ENCODE measurements at places on chromosomes 16 and 17. TPM values are rescaled to one million over a fixed set of nuclear protein-coding genes. Genes with fewer than 3 reads are reported as not detected.

The SLC5A10 gene
- not detected for total RNA-seq

DNA sequence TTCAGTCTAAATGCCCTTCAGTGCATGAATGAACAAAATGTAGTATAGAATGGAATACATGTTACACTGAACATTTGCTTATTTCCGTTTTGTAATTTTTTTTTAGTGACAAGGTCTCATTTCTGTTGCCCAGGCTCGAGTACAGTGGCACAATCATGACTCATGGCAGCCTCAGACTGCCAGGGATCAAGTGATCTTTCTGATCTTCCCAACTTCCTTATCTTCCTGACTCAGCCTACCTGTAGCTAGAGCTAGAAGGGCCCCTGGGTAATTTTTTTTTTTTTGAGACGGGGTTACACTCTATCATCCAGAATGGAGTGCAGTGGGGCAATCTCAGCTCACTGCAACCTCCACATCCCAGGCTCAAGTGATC, 7.3 kb upstream of the SLX4 start:
- H3K36me3 ChIP-seq, result peaks cover 1% of the 10 kb centered on the region
- H3K27ac ChIP-seq, result no peak overlapping the region
- no peak overlapping the region for H3K4me3 ChIP-seq
- H3K4me1 ChIP-seq, result peaks cover 47% of the 10 kb centered on the region
- no peaks in the 10 kb centered on the region for H3K27me3 ChIP-seq

- no peak for DNase-seq
- peaks cover 8% of the 10 kb centered on the region for H3K4me1 ChIP-seq
- H3K4me3 ChIP-seq, result no peak overlapping the region
These were observed 241.5 kb upstream of the NLRP1 start for GRCh38 chr17:5825717-5826330.

DNA sequence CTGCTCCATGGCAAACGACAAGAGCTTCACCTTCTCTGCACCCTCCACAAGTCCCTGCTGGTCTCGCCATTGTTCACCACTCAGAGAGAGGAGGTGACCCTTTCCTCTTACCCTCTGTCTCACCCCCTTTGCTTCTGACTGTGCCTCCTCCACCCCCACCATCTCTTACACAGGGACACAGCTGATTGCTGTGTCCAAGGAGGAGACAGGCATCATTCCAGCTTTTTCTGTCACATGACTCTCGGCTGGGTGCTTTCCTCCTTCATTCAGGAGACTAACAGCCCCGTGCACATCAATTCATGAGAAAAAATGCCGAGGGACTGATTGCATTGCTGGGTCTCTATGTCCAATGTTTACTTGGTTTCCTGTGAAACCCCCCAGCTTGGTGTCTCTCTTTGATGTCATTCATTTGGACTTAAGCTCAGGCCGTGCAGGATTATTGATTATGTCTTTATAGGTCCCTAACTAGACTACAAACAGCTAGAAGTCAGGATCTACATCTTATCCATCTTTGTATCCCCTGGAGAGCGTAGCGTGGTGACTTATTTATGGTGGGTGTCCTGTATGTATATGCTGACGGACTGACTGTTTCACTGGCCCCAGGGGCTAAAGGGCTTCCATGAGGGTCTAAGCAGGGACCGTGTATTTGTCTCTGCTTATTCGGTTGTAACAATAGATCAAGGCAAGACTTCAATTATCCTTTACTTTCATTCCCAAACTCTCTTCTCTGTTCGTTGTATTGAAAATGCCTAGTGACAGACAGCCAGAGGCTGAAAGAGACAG, 82.2 kb upstream of the CDH13 start:
- no peaks in the 10 kb centered on the region for H3K4me1 ChIP-seq
- no peak overlapping the region for H3K27ac ChIP-seq
- no peaks in the 10 kb centered on the region for H3K36me3 ChIP-seq
- no peak for DNase-seq
- H3K4me3 ChIP-seq, result no peak overlapping the region

GRCh38 chr17:42872251-42872965, 21.4 kb downstream of the AOC3 start:
- H3K4me1 ChIP-seq, result no peaks in the 10 kb centered on the region
- peaks cover 34% of the 10 kb centered on the region for H3K27me3 ChIP-seq
- H3K36me3 ChIP-seq, result no peaks in the 10 kb centered on the region
- DNase-seq, result no peak

The RSL1D1 gene
- total RNA-seq, result 360 TPM

- no peak overlapping the region for H3K4me3 ChIP-seq
- peaks cover 28% of the 10 kb centered on the region for H3K27me3 ChIP-seq
- no peaks in the 10 kb centered on the region for H3K36me3 ChIP-seq
- no peak for DNase-seq
- no peak overlapping the region for H3K27ac ChIP-seq
These were observed 540 bp downstream of the NOXO1 start for GRCh38 chr16:1980770-1981087.

GRCh38 chr17:70709596-70709995, 540.3 kb downstream of the KCNJ2 start:
- DNase-seq, result no peak
- no peak overlapping the region for H3K4me3 ChIP-seq
- H3K27ac ChIP-seq, result no peak overlapping the region
- H3K4me1 ChIP-seq, result no peaks in the 10 kb centered on the region

The OMG gene
- total RNA-seq, result 1.1 TPM

DNA sequence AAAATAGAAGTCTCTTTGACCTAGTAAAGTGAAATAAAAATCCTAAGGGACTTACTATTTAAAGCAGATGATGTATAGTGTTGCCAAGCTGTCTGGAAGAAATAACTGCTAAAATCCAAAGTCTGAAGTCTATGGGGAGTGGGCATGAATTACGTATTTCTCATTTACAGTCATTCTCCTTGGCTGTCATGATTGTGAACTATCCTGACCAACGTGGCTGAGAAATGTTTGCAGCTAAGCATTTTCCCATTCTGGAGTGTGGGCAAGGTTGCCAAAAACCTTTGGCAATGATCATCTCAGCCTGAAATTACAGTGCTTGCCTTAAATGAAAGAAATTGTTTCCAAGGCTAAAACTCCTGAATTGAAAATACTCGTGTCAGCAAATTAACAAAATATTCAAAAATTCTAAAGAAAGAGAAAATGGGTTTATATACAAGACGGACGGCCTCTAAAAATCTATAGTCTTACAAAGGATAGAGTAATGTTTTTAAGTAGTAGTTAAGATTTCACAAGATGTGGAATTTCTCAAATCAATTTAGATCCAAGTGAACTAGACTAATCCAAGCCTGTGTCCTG, 77.0 kb downstream of the CACNG1 start:
- H3K27me3 ChIP-seq, result no peaks in the 10 kb centered on the region
- H3K27ac ChIP-seq, result no peak overlapping the region
- H3K4me3 ChIP-seq, result no peak overlapping the region
- peaks cover 11% of the 10 kb centered on the region for H3K36me3 ChIP-seq
- no peak for DNase-seq

GRCh38 chr17:5942687-5943086, 127.5 kb upstream of the WSCD1 start:
- H3K36me3 ChIP-seq, result no peaks in the 10 kb centered on the region
- no peak for DNase-seq
- H3K4me1 ChIP-seq, result no peaks in the 10 kb centered on the region
- H3K27ac ChIP-seq, result no peak overlapping the region
- peaks cover 22% of the 10 kb centered on the region for H3K27me3 ChIP-seq

DNA sequence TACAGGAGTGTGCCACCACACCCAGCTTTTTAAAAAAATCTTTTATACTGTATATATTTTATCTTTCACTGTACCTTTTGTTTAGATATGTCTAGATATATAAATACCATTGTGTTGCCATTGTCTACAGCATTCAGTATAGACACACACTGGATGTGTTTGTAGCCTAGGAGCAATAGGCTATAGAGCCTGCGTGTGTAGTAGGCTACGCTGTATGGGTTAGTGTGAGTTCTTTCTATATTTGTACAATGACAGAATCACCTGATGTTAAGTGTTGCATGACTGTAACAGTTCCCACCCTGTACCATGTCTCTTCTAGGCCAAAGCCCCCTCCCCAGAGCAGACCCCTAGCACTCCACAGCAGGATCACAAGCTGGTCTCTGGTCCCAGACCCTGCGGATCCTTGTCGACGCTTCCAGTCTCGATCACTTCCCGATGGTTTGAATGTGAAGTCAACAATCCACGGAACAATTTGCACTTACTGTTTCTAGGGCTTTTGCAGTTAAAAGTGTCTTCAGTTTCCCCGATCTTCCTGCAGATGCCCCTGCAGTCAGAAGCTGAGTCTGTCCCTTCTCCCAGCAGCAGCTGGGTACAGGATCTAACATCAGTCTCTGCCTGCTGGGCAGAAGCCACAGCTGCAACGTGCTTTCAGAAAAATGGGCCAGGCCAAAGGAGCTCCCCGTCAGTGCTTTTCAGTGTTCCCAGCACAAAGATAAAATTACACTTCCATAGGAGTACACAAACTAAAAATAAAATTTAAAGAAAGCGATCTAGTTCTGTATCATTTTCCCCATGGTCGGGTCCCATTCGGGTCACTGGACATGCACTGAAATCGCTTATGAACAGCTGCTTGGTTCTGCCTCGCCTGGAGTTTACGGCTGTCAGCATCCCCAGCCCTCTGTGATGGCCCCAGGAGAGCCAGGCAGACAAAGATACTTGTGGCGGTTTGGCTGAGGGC, 35.4 kb downstream of the ADAM11 start:
- no peaks in the 10 kb centered on the region for H3K27me3 ChIP-seq
- no peak for DNase-seq
- peaks cover 13% of the 10 kb centered on the region for H3K4me1 ChIP-seq
- H3K4me3 ChIP-seq, result no peak overlapping the region
- H3K36me3 ChIP-seq, result no peaks in the 10 kb centered on the region
- H3K27ac ChIP-seq, result no peak overlapping the region

Measured in activated T-cell treated with anti-CD3 and anti-CD28 coated beads, Interleukin-2, amount 50 U/mL, for 72 hours (primary cell).